ENCODE measurements at places on chromosomes 4 and X.

GRCh38 chr4:148964456-148964855 is 522.2 kb upstream of the NR3C2 start:
- no peak for DNase-seq

GRCh38 chrX:118423558-118423957 is 72.1 kb upstream of the DOCK11 start:
- DNase-seq: no peak

DNA sequence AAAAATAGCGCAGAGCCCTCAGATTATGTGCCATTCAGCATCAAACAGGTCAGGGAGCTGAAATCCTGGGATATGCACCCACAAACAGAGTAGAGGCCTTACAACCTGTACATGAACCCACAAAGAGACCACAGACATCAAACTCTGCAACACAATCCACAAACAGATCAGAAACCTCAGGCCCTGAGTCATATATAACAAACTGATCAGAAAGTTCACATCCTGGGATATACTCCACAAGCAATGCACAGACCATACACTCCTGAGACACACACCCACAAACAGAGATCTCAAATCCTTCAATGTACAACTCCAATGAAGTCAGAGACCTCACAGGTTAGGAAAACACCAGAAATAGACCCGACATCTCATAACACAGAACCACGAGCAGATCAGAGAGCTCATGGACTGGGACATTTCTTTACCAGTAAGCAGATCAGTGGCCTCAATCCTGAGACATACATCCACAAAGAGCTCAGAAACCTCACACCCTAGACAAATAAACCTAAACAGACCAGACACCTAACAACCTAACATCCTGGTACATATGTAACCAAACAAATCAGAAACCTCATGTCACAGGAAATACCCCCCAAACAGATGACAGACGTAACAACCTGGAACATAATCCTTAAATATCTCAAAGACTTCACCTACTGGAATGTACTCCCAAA is 24.2 kb downstream of the SUV39H1 start:
- no peak for DNase-seq

GRCh38 chr4:85787133-85787532 is 312.2 kb downstream of the ARHGAP24 start:
- no peak for DNase-seq

DNA sequence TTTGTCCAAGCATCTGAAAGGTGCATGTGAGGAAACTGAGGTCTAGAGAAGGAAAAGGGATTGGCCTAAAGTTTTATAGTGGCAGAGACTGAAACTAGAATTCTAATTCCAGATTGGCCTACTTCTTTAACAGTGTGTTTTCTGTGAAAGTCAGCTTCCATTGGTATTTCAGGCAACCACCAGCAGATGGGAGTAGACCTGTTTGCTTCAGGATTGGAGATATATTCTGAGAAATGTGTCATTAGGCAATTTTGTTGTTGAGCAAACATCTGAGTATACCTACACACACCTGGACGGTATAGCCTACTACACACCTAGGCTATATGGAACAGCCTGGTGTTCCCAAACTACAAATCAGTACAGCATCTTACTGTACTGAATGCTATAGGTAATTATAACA is 207.3 kb upstream of the RADX start:
- DNase-seq: no peak

GRCh38 chr4:177371461-177371860 is 61.8 kb downstream of the NEIL3 start:
- no peak for DNase-seq

GRCh38 chr4:55143858-55144257 is 18.5 kb upstream of the KDR start:
- DNase-seq: no peak

DNA sequence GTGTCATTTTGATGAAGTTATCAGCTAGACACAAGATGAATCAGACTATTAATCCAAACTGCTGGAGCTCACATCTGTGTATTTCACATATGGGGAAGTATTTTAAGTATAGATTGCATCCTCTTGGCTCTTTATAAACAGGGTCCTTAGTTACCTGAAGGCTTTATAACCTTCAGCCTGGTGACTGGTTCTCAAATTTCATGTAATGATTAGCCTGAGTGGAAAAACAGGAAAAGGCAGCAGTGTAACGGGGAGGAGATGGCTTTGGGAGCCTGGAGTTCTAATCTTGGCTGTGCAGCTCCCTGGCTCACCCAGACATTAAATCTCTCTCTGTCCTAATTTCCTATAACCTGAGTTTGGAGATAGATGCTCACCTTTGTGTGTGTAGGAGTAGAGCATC is 103.8 kb upstream of the HPF1 start:
- no peak for DNase-seq

DNA sequence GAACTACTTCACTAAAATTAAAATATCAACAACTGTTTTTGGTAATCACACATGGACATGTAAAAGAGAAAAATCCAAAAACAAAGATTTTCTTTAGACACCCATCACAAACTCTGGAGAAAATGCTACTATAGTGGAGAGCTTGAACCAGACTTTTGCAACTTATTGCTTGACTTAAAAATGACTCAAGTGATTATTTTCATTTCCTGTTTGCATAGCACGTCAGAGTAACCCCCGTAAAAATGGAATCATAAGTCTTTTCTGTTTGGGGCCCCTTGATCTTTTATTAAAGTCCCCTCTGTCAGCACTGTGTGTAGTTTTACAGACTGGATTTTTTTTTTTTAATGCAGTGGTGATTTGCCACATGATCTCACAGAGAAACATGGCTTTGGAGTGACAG is 79.5 kb downstream of the PRKG2 start:
- DNase-seq: no peak

DNA sequence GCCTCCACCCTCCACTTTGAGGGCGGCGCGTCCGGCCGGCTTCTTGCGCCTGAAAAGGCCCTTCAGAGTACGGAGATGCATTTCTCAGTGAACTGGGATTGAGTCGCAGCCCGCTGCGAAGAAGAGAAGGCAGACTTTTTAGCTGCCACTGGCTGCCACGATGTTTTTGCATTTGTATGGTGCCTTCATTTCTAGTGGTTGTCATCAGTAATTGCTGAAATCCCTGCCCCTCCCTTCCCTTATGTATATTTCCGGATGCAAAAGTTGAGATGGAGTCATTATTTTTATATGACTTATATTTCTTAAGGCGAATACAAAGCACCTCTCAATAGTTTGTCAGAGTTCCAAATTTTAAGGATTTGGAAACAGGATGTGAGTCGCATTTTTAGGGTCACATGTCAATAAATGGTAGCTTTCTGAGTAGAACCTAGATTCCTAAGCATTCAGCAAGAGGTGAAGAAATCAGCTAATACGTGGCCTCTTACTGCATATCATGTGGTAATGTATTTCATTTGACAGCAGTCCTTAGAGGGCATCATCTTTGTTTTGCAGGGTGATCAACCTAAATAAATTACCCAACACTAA is 658 bp downstream of the ATP6AP2 start:
- no peak for DNase-seq

DNA sequence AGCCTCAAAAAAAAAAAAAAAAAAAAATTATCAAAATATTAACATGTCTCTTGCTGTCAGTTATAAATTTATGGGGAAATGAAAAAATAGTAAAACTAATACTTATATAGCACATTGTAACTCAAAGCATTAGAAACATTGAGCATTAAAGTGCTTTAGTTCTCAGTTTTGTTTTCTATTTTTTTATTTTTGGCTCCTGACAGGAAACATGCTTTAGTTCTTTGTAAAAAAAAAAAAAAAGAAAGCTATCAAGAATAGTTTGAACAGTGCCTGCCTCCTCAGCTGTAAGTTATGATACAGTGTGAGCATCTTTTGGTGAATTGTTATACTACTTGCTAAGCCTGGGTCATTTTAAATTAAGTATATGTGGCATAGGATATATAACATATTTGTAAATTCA is 5.1 kb upstream of the CENPC start:
- no peak for DNase-seq

DNA sequence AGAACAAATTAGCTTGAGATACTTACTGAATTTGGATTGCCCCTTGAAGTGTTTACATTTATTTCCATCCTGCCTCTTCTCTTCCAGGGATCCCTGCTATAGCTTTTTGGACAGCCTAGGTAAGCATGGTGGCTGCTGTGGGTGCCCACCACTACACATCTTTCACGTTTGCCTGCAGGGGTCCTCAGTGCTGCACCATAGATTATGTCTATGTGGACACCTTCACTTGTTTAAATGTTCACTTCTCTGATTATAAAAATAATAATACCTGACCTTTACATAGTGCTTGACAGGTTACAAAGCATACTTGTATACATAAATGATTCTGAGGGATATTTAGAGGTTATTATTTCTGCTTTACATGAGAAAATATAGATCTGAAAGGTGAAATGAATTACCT is 67.9 kb upstream of the SLC4A4 start:
- DNase-seq: peak; percentile 35

GRCh38 chr4:1683261-1683735 is 815 bp downstream of the FAM53A start:
- no peak for DNase-seq

DNA sequence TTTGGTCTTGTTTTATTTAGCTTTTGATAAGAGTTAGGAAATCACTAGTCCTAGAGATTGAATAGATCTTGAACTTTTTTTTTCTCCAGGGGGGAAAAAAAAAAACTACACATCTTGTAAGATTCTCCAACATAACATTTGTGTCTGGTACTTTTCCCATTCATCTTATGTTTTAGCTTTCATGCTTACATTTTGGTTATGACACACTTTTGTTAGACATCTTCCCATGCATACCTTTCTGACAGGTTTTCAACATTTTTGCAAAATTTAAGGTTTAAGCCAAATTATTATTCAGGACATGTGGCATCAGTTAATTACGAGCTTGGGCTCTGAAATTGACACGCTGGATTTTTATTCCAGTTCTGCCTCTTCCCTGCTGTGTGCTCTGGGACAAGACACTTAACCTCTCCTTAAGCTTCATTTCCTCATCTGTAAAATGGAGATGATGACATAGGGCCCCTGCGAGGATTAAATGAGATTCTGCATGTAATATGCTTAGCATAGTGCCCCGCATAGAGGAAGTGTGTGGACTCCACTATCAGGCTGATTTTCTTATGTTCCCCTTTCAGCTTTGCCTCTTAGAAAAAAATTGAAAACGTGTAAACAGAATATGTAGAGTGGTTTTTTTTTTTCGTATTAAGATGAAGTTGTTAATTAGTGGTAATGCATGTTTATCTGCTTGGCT is 5.3 kb downstream of the KIT start:
- DNase-seq: no peak

- DNase-seq: no peak
Observed at GRCh38 chrX:23935106-23935505, 27.3 kb downstream of the CXorf58 start.

DNA sequence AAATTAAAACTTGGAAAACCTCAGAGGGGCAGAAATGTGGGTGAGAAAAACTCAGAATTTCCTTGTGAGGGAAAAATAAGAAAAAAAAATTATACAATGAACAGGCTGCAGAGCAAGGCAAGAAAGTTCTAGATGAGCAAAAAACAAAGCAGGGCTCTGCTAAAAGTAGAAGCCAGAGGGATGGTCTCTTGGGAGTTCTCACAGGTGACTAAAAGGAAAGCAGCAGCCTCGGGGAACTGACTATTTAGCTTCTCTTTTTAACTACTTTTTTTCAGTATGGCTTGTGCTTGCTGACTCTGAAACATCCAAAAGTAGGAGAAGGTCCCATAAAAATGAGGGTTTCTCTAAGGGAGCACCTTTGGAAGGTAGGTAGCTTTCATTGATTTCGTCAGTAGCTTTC is 36.4 kb downstream of the PCDH19 start:
- DNase-seq: no peak

DNA sequence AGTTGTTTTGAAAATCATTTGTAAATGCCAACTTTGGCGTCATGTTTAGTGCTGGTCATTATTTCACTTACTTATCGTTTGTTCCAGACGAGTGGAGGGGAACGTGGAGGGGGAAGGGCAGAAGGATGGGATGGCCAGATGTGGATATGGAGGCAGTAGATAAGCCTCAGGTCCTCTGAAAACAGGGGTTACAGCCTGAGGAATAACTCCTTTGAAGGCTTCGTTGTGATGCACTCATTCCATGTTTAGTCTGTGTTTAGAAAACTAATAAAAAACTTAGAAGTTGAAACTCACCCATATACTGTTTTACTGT is 1.1 kb downstream of the MOB1B start:
- DNase-seq: no peak

Measured in SHP77 treated with DMSO at 0.1 percent for 48 hours (cell line).